AG20443 (cell line): ENCODE measurements at places on chromosomes 3 and 15.

DNA sequence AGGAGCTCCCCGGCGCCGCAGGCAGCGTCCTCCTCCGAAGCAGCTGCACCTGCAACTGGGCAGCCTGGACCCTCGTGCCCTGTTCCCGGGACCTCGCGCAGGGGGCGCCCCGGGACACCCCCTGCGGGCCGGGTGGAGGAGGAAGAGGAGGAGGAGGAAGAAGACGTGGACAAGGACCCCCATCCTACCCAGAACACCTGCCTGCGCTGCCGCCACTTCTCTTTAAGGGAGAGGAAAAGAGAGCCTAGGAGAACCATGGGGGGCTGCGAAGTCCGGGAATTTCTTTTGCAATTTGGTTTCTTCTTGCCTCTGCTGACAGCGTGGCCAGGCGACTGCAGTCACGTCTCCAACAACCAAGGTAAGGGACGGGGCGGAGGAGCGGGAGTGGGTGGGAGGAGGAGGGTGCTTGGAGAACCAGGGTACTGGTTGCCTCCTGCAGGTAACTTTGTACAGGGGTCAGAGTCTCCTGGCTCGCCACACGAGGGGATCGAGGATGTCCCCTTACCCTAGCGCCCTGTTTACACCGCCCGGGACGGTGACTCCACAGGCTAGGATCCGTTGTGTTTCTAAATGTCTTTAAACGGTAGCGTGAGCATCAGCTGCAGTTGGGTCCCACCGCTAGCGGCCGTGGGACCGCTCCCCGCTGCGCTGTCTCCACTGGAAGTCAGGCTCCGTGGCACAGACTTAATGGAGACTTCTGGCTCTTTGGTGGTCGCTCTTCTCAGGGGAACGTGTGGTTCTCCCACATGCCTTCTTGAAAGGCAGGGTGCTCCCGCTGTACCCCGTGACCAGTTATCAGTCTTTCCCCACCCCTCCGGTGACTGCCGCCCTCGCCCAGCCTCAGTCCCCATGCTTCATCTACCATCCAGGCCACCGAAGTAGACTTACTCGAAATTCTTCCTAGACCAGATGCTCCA, 515 bp downstream of the EPHA6 start:
- no peak for DNase-seq

GRCh38 chr3:64685800-64686445, 1.9 kb downstream of the ADAMTS9 start:
- DNase-seq: peak; percentile 91

DNA sequence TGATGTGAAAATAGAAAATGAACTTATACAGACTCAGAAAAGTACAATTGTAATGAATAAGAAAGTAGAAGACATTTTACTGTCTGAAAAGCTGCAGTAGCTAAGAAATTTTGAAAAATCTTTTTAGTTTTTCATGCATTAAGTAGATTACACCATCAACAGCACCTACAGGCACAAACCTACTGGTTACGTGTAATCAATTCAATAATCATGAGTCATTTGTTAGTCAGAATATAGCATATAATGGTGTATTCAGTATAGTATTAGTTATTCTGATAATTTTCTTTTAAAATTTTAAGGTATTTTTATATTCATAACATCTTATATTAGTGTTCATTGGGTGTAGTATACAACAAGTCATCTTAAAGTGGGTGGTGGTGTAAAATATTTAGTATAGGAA, 550.5 kb upstream of the GBE1 start:
- DNase-seq: no peak

- DNase-seq: peak; percentile 12
These were observed 83.0 kb downstream of the CNTN3 start for GRCh38 chr3:74531491-74531890.

DNA sequence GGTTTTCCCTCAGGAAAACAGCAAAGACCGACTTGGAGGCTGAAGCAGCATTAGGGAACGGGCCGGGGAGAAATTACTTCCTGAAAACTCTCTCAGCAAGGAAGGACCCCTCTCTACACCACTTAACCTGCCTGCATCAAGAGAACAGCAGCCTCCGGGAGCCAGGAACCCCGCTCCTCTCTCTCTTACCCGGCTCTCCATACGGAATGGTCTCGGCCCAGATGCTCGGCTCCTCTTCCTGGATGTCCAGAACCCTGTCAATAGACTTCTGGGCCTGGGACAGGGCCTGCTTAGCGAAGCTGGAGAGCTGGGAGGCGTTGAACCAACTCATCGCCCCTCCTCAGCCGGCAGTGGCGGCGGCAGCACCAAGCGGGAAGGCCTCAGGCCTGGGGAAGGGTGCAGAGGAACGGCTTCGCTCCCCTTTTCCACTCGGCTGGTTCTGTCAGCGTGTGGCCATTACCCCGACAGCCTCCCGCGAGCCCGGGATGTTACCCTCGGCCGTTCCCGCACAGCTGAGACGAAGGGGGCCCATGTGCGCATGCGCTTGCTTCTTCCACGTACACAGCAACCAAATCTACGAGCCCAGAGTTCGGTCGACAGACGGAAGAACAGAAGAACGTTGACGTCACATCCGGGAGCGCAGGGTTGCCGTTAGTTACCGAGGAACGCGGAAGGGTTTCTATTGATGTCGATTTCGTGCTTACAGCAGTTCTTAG, at the start of gene TMF1:
TMF1 (minus strand) TSS at position 578 of the 716 bp plus-strand sequence; CDS start at position 331, 247 bp downstream.
- peak; percentile 98 for DNase-seq

GRCh38 chr3:69008980-69009379, 4.5 kb downstream of the EOGT start:
- no peak for DNase-seq

GRCh38 chr3:117842086-117842485, 1132.5 kb downstream of the TUSC7 start:
- DNase-seq: no peak
